Immature natural killer cell (primary cell): ENCODE measurements at places on chromosomes 1 and 21. TPM values are rescaled to one million over a fixed set of nuclear protein-coding genes. Genes with fewer than 3 reads are reported as not detected.

DNA sequence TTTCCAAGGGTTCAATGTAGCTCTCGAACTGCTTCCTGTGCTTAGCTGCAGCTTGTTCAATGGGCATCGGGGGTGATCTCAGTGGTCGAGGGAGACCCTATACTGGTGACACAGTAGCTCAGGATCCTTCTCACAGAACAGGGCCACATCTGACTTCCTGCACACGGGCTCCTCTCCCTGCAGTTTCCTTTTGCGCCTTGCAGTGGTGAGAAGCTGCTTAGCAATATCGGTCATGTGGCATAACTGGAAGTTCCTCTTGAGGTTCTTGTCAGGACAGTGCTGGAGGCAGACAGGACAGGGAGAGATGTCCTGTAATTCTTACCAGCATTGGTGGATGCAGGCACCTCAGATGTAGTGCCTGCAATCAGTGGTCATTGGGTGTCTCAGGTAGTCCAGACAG lies 140.5 kb upstream of the MAP1LC3C start:
- DNase-seq: no peak

- DNase-seq: no peak
These were observed 20.7 kb upstream of the MFSD2A start for GRCh38 chr1:39933956-39934941.

DNA sequence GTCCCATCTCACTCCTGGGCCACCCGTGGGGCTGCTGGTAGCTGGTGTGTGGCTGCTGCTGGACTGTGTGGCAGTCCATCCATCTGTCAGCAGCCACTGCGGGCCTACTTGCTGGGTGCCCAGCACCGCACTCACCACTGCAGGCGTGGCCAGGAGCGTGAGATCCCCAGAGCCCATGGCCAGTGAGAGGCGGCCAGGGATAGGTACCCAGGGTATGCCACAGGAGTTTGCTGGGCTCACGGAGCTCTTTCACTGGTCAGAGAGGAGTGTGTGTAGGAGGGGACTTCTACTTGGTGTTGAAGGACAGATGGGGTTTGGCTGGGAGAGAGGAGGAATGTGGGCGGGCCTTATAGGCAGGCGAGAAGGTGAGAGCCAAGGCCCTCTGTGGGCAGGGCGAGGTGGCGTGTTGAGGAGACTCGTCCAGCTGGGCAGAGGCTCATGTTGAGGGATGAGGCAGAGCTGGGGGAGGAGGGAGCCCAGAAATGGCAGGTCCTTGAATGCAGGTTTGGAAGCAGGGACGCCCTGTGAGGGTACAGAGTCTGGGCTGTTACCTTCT lies 15.0 kb downstream of the QSOX1 start:
- no peak for DNase-seq

DNA sequence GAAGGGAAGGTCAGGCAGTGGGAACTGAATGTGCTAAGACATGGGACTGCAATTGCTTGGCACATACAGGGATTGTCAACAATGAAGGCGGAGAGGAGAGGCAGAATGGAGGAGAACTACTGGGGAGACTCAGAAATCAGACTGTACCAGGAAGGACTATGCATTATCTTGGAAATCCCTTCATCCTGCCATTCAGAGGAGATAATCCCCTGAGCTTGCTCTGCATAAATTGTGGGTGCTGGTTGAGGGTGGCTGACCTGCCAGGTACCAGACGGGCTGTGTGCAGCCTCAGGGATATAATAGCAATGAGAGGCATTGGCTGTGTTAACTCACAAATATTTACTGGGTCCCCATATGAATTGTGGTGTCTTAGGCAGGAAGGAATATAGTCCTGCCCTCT lies 5.0 kb upstream of the TRABD2B start:
- DNase-seq: no peak

GRCh38 chr1:156641761-156642264 lies at the start of gene BCAN:
Gene BCAN, plus strand, starts transcription at chr1:156642117. Its CDS starts 3,938 bp downstream, at chr1:156646055.
- DNase-seq: no peak

GRCh38 chr1:107496002-107496401 lies 355.2 kb downstream of the NTNG1 start:
- no peak for DNase-seq

Gene BLACAT1
- not detected for polyA plus RNA-seq
